Iris pigment epithelial cell (primary cell): ENCODE measurements at places on chromosomes 12 and 14.

DNA sequence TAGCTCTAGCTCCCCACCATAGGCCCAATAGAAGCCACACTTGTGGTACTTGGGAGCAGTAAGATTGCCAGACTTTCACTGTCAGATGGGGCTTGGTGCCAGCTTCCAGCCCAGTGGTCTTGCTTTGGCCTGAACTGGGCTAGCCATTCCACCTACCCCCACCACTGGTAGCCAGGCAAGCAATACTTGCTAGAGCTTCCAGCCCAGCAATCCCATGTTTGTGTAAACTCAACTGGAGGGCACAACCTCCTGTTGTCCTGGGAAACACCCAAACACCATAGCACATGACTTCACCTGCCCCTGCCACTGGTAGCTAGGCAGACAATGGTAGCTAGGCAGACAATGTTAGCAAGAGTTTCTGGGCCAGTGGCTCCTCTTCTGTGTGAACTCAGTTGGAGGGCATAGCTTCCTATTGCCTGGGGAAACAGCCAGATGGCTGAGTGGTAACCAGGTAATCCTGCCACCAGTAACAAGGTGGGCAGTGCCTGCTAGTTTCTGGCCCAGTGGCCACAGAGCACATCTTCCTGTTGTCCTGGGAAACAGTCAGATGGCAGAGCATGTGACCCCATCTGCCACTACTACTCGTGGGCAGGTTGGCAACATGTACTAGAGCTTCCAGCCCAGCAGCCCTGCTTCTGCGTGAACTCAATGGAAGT lies 5.6 kb upstream of the OR6C76 start:
- no peak for DNase-seq

- DNase-seq: peak; percentile 48
These were observed 96.3 kb upstream of the BBS10 start for GRCh38 chr12:76444408-76444984.

- no peak for DNase-seq
These were observed 5.7 kb downstream of the CACNA2D4 start for GRCh38 chr12:1912580-1913376.

GRCh38 chr12:32811686-32812392 lies 56.1 kb upstream of the YARS2 start:
- no peak for DNase-seq

DNA sequence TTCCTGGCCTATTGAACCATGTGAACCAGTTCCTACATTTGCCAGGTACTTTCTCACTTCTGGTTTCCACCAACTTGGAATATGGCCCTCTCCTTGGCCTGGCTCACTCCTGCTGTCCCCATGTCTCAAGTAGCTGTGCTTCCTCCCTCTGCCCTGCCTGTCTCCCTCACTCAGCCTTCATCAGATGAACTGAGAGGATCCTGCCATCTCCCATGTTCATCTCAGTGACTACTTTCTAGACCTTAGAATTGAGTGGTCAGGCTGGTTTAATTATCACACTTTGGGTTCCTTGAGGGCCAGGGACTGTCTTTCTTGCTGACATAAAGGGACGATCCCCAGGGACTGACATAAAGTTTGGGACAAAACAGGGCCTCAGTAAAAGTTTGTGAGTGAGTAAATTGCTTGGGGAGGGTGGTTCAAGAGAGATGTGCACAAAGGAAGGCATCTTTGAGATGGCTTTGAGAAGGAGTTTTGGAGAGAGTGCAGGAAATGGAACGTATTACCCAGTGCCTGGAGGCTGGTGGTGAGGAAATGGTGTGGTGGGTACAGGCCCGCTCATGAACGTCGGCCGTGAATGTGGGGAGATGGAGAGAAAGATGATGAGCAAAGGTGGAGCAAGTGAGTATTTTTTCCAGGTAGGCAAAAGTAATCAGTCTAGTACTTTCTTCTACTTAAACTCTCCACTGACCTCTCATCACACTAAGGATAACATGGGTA lies 20.8 kb downstream of the DYRK2 start:
- DNase-seq: no peak

DNA sequence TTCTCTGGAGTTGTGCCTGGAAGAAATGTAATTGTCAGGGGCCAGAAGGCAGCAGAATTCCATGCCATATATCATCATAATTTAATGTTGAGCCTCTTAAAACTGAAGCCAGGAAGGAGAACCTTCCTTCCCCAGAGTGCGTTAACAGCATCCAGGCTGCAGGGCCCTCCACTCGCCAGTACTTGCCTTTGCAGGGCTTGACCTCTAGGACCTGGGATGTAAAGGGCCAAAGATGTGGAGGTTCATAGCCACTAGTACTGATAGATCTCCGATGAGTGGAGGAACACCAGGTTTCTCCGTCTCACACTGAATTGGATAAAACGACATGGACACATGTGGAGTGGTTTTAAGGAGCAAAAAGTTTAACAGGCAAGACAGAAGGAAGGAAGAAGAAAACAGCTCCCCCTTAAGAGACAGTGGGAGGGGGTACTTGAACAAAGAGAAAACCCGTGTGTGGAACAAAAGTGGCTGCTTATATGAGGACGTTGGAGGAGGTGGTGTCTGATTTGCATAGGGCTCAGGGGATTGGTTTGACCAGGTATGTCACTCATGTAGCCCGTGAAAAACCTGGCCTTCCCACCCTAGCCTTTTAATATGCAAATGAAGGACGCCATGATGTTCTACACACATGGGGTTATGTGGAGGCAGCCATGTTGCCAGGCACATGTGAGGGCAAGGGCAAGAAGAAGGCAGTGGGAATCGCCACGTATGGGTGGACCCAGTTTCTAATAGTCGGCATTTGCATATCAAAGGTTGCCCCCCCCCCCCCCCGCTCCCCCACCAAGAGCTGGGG lies 38.8 kb upstream of the WSCD2 start:
- DNase-seq: no peak

DNA sequence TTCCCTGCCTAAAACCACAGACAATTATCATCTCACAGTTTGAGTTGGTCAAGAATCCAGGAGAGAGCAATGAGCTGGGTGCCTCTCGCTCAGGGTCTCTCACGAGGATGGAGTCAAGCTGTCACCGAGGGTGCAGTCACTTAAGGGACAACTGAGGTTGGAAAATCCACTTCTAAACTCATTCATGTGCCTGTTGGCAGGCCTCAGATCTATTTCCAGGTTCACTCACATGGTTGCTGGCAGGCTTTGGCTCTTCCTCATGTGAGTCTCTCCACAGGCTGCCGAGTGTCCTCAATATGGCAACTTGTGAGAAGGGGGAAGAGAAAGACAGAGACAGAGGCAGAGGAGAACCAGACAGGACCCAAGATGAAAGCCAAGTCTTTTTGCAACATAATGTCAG lies 10.5 kb upstream of the OR10P1 start:
- no peak for DNase-seq

DNA sequence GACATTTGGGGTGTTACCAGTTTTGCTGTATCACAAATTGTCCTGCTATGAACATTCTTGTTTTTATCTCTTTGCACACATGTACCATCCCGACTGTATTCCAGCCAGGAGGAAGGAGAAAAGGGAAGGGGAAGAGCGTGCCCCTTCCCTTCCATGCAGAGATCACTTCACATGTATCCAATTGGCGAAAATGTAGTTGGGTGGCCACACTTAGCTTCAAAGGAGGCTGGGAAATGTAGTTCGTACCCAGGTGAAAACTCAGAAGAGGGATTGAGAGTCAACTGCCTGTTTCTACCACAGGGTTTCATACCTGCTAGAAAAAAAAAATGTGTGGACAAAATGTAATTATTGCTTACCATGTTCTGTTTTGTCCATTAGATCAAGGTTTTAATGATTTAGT lies 189.1 kb upstream of the PELI2 start:
- no peak for DNase-seq
